ENCODE measurements at places on chromosomes 7 and 10. TPM values are rescaled to one million over a fixed set of nuclear protein-coding genes. Genes with fewer than 3 reads are reported as not detected.

GRCh38 chr7:8134089-8134733 is 127.8 kb downstream of the ICA1 start:
- DNase-seq: peak; percentile 12

DNA sequence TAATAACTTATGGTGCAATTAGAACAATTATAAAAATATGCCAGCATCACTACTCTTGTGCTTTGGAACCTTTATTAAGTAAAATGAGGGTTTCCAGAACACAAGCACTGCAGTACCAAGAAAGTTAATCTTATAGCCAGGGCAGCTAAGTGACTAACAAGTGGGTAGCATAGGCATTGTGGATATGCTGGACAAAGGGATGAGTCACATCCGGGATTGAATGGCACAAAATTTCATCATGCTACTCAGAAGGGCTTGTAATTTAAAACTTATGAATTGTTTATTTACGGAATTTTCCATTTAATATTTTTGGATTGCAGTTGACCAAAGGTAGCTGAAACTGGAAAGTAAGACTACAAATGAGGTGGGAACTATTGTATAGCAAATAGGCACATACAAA is 250.6 kb downstream of the C7orf25 start:
- DNase-seq: peak; percentile 82

- no peak for DNase-seq
Measured at GRCh38 chr10:103687172-103687571, 168.2 kb downstream of the SH3PXD2A start.

DNA sequence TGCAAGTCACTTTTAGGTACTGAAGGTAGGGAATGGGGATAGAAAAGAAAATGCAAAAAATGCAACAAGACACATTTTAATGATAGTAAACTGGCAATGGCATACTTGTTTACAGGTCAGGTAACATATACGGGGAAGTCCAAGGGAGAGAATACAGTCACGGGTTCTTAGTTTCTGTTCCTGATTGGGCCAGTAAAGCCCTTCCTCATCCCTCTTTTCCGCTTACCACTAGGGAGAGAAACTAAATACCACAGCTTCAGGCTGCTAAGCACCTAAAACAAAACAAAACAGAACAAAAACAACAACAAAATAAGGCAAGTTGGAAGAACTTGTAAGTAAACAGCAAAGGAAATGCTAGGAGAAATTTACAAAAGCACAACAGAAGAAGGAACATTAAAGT is 65.2 kb upstream of the OGDHL start:
- no peak for DNase-seq

GRCh38 chr10:130472236-130472635 is 336.0 kb downstream of the GLRX3 start:
- DNase-seq: no peak

DNA sequence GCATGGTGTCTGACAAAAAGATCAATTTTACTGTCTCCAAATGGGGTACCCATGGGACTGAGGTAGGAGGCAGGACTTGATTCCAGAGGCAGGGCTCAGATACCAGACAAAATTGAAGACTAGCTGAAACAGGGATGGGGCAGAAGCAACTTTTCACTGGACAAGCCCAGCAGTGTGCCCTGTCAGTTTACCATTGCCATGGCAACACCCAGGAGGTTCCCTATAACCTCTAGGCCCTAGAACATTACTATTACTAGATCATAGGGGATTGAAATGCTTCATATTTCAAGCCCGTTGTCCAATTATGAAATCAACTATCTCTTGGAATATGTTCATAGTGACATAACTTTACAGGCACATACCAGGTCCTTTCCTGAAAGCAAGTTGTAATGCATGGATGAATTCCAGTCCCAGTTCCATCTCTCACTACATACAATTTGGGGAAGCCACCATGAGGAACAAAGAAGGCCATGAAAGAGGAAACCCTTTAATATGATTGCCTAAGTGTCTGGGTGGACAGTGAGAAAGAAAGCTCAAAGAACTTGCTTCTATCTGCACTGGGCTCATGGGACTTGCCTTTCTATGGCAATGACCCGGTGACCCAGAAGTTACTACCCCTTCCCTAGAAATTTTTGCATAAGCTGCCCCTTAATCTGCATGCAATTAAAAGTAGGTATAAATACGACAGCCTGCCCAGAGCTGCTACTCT is 557.9 kb downstream of the KCNMA1 start:
- DNase-seq: no peak

DNA sequence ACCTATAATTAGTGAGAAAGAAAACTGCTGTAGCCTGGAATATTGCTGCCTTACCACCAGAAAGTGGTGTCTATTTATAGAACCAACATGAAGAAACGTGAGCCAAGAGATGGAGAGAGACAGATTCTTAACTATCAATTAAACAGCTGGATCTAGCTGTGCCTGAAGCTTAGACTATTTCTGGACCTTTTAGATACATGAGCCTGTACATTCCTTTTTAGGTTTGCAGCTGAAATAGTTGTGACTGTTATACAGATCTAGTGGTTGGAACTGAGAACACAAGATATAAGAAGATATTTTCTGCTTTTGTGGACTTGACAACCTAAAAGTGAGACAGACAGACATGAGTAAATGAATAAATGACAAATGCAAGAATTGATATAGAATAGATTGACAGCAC is 73.4 kb downstream of the CDK14 start:
- no peak for DNase-seq

DNA sequence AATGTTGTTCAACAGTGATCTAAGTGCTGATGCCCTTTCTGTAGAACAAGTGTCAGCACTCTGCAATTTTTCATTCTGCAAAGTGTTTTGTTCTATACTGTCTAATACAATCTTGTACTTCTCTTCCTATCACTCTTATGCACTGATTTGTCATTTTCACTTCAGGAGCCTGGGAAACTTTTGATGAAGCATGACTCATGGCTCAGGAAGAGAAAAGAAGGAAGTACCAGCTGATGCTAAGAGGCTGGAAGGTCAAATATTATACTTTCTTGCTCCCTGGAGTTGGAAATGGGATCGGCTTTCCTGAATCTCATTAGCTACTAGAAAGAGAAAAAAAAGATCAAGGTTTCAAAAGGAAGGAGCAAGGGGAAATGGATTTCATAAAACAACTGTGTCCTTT is 45.8 kb downstream of the DGKI start:
- peak; percentile 28 for DNase-seq

- DNase-seq: no peak
Measured at GRCh38 chr7:111642373-111642772, 80.1 kb upstream of the IMMP2L start.

DNA sequence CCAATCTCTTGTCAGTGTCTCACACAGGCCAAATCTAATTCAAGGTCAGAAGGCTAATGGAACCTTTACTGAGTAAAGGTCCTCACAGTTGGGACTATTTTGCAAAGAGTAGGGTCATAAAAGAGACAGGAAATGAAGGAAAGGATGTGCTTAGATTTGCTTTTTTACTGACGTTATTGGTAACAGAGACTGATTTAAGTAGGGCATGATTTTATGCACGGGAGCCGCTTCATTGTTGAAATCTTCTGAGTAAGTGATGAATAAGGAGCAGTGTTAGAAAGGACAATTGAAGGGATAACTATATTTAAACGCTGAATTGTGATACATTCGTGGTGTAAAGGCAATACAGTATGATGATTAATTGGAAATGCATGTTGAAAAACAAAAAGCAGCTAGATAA is 261.5 kb downstream of the MALRD1 start:
- no peak for DNase-seq

DNA sequence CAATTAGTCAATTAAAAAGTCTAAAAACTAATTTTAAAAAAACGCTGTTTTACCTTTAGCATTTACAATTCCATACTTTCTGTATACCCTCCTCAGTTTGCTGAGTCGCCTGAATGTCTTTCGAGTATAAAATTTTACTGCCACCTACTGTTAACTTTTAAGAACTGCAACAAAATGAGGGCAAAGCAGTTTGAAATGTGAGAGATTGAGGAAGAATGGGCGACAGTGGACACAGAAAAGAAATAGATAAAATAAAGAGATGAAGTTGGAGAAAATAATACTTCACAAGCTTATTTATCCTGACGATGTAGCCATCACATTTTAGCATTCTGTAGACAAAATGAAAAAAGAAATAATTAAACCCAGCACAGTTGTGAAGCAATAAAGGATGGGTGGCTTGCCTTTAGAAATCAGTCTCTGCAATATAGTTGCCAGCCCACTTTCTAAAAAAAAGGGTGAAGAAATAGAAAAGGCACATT is 110.8 kb upstream of the PTN start:
- DNase-seq: peak; percentile 69

DNA sequence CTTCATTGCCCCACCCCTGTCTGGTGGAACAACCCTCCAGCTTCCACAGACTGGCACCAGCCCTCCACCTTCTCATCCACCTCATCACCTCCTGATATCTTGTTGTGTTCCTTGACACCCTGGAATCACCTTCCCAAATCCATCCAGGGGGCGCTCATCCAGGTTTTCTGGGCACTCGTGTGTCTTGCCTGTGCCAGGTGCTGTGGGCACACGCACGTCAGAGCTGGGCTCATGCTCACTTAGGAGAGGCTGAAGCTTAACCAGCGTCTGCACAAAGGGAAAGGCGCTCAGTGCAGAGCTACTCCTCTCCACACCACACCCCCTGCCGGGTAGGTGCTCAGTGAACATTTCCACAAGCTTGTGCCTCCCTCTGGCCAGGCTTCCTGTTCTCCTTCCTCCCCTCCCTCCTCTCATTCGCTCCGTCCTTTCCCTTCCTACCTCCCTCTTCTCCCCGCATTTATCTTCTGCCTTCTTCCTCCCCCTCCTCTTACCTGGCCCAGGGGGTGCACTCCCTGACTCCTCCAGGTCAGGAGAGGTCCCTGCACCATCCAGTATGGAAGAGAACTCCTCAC is 4.8 kb downstream of the ADCYAP1R1 start:
- peak; percentile 3 for DNase-seq

- DNase-seq: no peak
Measured at GRCh38 chr7:10789170-10789569, 184.5 kb upstream of the PHF14 start.

- DNase-seq: no peak
Measured at GRCh38 chr10:116139886-116140285, 133.1 kb downstream of the GFRA1 start.

GRCh38 chr7:44433255-44434022 is 57.0 kb downstream of the NUDCD3 start:
- no peak for DNase-seq

- DNase-seq: no peak
Measured at GRCh38 chr10:117956972-117957371, 89.8 kb downstream of the RAB11FIP2 start.

The RPEL1 gene
- not detected for total RNA-seq

The BTBD16 gene
- total RNA-seq: not detected

The LMTK2 gene
- 9.0 TPM for total RNA-seq

The ADAP1 gene
- total RNA-seq: 31.2 TPM

The GNGT1 gene
- total RNA-seq: not detected

The MCM10 gene
- 16.1 TPM for total RNA-seq

The OR2A5 gene
- total RNA-seq: not detected

All from PC-3 (cell line).